ENCODE measurements at places on chromosomes 6 and 20. TPM values are rescaled to one million over a fixed set of nuclear protein-coding genes. Genes with fewer than 3 reads are reported as not detected.

PRKN gene
- total RNA-seq, result 3.2 TPM

ULBP3 gene
- 17.5 TPM for total RNA-seq

GRCh38 chr20:51331481-51331880 is 211.0 kb downstream of the NFATC2 start:
- H3K27me3 ChIP-seq, result peaks cover 5% of the 10 kb centered on the region
- no peaks in the 10 kb centered on the region for H3K36me3 ChIP-seq
- H3K4me1 ChIP-seq, result no peaks in the 10 kb centered on the region
- H3K27ac ChIP-seq, result no peak overlapping the region

- H3K27ac ChIP-seq, result peak overlapping the region; percentile 99
- H3K4me3 ChIP-seq, result peak overlapping the region; percentile 95
- peak; percentile 74 for DNase-seq
- H3K4me1 ChIP-seq, result peaks cover 57% of the 10 kb centered on the region
Observed at GRCh38 chr6:27867051-27867944, 44.9 kb downstream of the OR2B2 start.

DNA sequence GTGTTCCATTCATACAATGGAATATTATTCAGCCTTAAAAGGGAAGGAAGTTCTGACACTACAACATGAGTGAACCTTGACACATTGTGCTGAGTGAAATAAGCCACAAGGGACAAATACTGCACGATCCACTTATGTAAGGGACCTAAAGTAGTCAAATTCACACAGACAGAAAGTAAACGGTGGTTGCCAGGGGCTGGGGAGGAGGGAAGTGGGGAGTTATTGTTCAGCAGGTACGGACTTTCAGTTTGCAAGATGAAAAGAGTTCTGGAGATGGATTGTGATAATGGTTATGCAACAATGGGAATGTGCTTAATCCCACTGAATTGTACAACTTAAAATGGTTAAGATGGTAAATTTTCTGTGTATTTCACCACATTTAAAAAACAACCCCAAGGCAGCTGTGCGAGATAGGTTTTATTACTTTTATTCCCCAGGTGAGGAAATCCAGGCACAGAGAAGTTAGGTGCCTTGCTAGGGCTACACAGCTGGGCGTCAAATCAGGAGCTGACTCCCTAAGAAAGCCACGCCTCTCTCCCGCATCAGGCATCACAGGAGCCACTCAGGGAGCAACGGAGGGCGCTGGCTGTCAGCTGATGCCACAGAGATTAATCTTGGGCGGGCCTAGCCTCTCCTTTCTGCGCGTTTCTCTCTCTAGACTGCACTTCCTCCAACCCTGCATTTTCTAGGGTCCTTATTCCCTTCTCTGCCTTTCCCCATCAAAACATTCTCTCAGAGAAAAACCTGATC is 9.3 kb upstream of the TRAF3IP2 start:
- peaks cover 14% of the 10 kb centered on the region for H3K4me1 ChIP-seq
- no peak for DNase-seq
- H3K4me3 ChIP-seq, result no peak overlapping the region
- H3K27me3 ChIP-seq, result no peaks in the 10 kb centered on the region

GRCh38 chr20:5528261-5528660 is 211.5 kb upstream of the PROKR2 start:
- H3K27me3 ChIP-seq, result no peaks in the 10 kb centered on the region
- DNase-seq, result no peak
- no peaks in the 10 kb centered on the region for H3K36me3 ChIP-seq
- peaks cover 19% of the 10 kb centered on the region for H3K4me1 ChIP-seq
- no peak overlapping the region for H3K27ac ChIP-seq

DNA sequence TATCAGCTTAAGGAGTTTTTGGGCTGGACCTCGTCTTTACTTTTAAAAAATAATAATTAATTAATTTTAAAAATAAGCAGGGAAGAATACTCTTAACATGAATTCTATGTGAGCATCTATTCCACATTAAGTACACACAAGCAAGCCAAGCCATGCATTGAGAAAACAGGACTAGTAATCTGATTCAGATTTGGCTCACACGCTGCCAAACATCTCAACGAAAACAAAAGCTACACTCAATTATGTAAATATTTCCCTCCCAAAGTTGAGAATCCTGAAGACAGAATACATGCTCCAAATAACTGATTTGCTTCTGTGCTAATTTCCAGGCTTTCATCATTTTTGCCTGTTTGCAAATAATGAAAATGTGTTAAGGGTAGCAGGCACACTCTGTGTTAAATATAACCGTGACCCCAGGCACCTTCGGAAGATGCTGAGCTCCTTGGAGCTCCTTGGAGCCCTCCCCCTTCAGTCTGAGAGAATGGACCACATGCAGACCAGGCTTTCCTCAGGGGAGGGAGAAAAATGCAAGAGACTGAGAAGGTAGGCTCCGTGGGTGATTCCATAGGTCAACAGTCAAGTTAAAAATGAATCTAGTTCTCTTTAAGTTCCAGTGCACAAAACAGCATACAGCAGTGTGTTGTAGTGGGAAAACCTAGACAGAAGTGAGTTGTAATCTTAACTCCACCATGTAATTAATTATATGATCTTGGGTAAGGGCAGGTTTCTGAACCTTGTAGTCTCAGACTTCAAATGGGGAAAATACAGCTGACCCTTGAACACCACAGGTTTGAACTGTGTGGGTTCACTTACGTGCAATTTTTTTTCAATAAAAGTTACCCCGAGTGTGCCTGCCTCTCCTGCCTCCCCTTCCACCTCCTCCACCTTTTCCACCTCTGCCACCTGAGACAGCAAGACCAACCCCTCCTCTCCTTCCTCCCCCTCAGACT is 161.3 kb upstream of the RREB1 start:
- no peak overlapping the region for H3K27ac ChIP-seq
- H3K36me3 ChIP-seq, result peaks cover 6% of the 10 kb centered on the region
- H3K4me3 ChIP-seq, result no peak overlapping the region
- DNase-seq, result no peak

DNA sequence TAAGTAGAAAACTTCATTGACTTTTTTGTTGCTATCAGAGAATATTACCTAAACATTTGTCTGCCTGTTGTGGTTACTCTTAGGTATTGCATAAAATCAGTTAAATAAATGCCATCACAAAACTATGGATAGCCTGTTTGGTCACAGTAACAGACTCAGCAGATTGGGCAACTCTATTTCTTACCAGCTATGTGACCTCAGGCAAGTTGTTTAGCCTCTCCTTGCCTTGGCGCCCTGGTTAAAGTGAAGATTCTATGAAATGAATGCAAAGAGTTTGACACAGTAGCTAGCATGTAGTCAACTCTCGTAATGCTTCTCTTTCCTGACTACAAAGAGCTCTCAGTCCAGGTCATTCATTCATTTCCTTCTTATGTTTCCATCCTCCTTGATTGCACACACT is 82.5 kb upstream of the ID4 start:
- H3K4me1 ChIP-seq, result peaks cover 9% of the 10 kb centered on the region
- H3K27me3 ChIP-seq, result no peaks in the 10 kb centered on the region
- H3K4me3 ChIP-seq, result no peak overlapping the region
- no peak overlapping the region for H3K27ac ChIP-seq
